ENCODE measurements at places on chromosomes 2 and 18.

DNA sequence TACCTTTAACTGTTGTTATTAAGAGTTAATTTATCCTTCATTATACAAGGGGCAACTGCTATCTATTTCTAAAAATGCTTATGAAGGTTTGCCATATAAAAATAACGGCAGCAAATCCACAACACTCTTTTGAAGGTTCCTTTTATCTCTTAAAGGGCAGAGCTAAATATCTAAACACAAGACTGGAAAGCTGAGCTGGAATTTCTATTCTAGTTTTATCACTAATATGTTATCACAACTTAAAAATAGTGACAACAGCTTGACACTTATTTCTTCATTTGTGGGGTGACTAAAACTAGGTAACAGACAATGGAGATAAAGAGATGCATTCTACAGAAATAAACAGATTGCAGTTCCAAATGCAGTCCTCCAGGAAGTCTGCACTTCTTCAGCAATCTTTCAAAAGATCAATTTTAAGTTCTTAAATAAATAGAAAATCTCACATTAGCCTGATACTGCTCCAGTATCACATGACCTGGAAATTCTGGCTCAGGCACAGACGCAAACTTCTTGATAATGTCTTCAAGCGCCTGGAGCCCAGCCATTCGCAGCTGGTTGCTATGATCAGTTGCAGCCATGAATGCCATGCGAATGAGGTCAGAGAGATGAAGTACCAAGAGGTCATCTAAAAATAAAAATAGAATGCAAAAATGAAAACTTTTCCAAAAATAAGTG is 54.0 kb upstream of the STRN start:
- DNase-seq: no peak

DNA sequence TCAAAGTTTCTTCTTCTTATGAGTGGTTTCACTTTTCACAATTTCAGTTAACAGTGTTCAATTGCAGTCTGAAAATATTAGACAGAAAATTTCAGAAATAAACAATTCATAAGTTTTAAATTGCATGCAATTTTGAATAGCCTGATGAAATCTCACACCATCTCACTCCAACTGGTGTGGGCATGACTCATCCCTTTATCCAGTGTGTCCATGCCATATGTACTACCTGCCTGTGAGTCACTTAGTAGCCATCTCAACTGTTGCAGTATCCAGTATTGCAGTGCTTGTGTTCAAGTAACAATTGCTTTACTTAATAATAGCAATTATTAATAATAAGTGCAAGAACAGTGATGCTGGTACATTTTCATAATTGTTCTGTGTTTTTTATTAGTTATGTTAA is 1202.5 kb downstream of the DSC3 start:
- DNase-seq: no peak

- no peak for DNase-seq
Observed at GRCh38 chr2:107595749-107596148, 230.9 kb upstream of the RGPD4 start.

DNA sequence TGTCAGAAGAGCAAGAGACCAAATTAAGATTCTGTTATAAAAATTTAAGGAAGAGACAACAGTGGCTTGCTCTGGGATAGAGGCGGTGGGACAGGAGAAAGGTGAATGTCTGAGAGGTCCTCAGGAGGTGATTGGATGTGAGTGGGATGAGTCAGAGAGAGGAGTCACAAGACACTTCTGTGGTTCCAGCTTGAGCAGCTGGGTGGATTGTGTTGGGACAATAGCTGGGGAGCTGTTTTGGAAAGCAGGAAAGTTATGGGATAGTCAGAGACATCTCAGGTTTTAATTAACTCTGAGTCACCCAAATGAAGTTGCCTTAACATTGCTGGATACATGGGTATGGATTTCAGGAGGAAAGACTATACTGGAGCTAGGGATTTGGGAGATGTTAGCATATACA is 218.0 kb upstream of the TRIB2 start:
- no peak for DNase-seq

DNA sequence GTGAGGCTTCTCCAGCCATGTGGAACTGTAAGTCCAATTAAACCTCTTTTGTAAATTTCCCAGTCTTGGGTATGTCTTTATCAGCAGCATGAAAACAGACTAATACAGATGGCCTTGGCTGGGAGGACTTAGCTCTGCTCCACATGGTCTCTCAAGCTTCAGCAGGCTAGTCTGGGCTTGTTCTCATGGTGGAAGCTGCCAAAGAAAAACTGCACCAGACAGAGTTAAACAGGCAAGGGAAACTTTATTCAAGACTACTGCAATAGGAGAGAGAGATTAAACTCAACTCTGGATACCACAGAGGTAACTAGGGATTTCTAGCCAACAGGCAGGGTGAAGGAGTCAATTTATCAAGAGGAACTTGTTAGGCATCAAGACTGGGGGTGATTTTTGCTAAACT is 142.1 kb downstream of the CABLES1 start:
- DNase-seq: no peak

DNA sequence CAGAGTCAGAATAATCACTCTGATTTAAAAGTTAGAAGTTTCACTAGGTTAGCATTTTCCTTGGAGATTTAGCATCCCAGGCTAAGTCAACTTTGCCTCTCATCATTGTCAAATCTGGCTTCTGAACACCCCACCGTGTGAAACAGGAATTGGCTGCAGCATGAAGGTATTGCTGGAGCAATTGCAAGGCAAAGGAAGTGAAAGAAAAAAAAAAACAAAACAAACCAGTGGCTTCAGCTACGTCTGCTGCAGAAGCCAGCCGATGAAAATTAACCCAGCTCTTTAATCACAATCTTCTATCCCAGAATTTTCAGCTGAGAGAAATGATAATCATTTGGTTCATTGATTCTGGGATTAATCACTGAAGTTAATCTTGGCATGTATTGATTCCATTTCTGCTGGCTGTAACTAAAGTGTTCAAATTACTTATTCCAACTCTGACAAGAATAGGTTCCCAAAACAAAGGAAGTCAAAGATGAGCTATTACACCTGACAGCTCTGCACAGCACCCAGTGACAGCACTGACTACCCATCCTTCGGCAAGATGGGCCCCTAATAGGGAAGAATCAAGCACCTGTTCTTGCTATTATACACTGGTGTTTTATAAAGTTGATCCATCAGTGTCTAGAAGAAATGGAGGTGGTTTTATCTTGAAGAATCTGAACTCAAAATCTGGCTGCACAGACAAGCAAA is 42.7 kb upstream of the REG3G start:
- DNase-seq: no peak

DNA sequence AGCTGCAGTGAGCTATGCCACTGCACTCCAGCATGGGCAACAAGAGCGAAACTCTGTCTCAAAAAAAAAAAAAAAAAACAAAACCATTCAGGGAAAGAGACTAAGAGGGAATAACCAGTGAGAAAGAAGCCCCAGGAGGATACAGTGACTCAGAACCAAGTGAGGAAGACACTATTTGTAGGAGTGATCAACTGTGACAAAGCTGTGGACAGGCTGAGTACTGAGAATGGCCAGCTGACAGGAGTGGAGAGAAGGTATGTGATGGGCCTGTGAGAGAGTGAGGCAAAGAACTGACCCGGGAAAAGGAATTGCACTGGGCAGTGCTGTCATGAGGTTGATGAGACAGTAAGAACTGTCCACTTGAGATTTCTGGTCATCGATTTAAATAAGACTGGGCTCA is 6.7 kb upstream of the LCT start:
- no peak for DNase-seq

DNA sequence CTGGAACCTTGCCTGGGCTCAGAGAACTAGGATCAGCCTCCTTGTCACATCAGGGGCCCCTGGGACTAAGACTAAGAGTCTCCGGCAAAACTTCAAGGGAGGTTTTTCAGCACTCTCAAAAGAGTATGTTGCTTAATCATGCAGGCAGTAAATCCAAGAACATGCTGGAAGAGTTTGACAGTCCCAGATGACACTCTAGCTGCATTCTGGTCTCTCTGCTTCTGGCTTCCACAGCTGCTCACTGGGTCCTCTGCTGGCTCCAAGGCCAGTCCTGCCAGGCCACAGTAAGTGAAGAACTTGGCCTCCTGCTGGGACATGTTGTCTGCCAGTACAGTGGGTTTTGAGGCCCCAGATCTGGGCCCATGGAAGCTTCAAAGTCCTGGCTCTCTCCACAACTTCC is 45.2 kb upstream of the IL1RL1 start:
- no peak for DNase-seq

DNA sequence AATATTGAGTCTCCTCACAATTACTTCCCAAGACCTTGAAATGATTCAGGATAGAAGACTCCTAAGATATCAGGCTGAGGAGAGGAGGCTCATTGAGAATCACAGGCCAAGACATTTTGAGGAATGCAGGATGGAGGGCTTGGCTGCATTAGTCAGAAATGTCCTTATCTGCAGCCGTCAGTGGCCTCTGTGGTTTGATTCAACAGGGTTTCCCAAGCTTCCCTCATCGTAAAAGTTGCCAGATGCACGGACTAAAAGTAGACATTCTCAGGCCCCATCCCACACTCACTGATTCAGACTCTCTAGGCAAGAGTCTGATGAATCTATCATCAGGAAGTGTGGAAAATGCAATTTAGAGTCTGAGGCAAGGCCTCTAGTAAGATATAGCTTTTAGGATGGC is 34.0 kb upstream of the TMEM178A start:
- no peak for DNase-seq

- no peak for DNase-seq
Observed at GRCh38 chr2:233813236-233814055, 35.3 kb downstream of the MROH2A start.

- DNase-seq: no peak
Observed at GRCh38 chr2:82314836-82315472, 2010.4 kb upstream of the LRRTM1 start.

DNA sequence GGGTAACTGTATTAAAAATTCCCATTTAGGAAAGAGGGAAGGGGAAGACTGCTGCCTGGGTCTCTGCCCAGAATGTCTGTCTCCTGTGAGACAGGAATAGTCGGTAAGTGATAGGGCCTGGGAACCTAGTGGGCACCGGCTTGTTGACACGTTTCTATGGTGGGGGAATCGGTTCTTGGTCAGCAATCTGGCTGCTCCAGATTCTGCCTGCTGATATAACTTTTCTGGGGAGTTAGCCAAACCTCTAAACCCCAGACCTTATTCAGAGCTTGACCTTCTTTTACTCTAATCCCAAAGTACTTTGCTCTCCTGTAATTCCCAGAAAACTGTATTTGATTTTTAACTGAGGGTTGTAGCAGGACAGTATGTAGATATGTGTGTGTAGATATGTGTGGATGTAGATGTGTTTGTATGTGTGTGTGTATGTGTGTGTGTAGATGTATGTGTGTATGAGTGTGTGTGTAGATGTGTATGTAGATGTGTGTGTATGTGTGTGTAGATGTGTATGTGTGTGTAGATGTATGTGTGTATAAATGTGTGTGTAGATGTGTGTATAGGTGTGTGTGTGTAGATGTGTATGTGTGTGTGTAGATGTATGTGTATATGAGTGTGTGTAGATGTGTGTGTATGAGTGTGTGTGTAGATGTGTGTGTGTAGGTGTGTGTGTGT is 61.8 kb upstream of the TXNDC2 start:
- no peak for DNase-seq

DNA sequence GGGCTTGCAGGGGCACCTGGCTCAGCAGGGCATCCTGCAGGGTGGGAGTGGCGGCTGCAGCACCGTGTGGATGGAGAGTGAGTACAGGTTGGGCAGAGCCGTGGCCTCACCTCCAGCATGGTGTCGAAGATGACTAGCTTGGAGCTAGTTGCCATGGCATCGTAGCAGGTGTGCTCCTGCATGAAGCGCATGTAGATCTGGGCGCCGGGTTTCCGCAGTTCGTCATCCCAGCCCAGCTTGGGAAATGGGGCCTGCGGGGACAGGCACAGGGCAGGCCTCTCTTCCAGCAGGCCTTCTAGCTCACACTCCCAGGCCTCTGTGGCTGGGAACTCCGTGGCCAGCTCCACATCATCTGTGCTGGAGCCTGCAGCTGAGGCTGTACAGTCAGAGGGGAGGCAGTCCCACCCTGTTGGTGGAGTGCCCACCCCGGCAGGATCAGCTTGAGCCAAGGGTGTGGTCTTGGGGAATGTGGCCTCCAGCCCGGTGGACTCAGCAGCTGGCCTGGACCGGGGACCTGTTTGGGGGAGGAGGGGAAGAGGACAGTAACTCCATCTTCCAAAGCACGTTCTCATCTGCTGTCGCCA is 1.6 kb downstream of the PRKAG3 start:
- no peak for DNase-seq

GRCh38 chr2:2045141-2045540 is 285.9 kb downstream of the MYT1L start:
- DNase-seq: no peak

- DNase-seq: no peak
Observed at GRCh38 chr2:158905784-158906183, 62.7 kb upstream of the TANC1 start.

DNA sequence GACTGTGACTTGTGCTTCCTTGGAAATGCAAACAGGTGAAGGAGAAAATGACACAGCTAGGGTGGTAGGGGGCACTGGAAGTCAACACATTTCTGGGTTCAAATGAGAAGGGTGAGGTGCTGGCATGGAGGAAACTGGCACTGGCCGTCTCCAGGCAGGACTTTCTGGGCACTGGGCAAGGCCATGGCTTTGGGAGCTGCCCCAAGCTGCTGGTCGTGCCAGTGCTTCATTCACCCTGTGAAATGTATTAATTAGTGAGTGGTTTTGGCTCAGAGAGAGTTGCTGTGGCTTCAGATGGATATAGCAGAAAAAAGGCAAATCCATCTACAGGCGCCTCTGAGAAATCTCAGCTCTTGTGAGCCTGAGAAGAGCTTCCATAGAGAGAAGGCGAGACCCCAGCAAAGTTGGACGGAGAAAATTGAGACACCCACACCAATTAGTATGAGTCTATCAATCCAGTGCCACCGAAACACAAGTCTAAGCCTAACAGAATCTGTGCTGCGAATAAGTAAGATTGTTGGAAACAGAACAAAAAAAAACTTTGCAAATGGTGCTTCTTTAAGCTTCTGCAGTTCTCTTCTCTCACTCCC is 202.1 kb upstream of the TNP1 start:
- DNase-seq: no peak

- DNase-seq: no peak
Observed at GRCh38 chr2:73252238-73253027, 18.3 kb downstream of the CCT7 start.

GRCh38 chr2:133444465-133444864 is 123.8 kb downstream of the NCKAP5 start:
- DNase-seq: no peak

DNA sequence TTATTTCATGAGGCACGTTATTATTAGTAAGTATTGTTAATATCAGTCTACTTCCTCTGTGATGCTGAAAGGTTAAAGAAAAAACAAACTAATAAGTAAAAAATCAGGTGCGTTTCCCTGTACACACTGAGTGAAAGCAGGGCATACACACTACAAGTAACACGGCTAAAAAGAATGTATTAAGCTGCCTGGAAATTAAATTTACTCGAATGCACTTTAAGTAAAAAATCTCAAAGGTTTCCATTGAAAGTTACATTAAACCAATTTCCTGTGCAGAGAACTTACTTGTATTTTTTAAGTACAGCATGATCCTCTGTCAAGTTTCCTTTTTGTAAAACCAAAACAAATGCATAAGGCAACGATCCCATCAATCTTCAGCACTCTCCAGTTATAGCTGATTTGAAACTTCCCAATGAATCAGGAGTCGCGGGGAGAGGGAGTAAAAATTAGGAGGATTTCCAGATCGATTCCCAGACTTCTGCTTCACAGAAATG is 633 bp downstream of the BCL2 start:
- DNase-seq: no peak

All from CD4-positive, alpha-beta T cell treated with Interferon alpha-2 for 1 hour (primary cell).